Stimulated activated CD8-positive, alpha-beta memory T cell treated with anti-CD3 and anti-CD28 coated beads, Interleukin-4, amount 100 ng/mL, for 4 hours (primary cell): ENCODE measurements at places on chromosomes 3 and 15.

- DNase-seq, result no peak
These were observed 1.1 kb upstream of the IMPDH2 start for GRCh38 chr3:49030321-49030720.

DNA sequence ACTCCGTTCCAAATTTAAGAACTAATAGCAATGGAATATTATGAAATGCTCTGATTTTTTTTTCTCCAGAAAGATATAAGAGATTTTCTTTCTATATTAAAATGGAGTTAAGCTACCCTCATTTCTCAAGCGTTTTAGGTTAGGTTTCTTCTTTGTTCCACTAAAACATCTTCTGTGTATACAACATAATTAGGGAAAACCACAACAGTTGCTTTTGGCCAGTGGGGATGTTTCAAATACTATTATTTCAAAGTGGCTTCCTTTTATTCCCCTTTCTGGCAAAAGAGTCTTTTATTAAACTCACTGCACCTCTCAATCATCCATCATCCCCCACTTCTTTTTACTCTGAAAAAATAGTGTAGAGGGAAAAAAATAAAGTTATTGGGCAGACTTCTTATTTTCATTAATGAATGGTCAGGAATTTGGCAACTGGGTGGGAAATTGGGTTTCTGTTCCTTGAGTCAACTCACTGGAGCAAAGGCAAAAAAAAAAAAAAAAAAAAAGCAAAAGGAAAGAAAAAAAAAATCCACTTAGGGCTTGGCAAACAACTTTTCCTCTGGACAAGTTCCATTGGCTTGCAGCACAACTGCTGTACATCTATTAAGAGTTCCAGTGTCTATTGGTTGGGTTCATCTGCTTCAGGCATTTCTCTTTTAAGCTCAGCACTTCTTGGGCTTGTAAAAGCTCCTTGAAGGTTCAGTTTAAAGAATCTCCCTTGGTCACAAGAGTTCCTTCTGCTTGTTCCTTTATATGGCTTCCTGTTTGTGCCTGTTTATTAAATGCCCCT is 963.4 kb downstream of the ROBO1 start:
- DNase-seq, result no peak

GRCh38 chr3:44555723-44556122 is 730 bp downstream of the ZKSCAN7 start:
- DNase-seq, result no peak

GRCh38 chr3:38117748-38118420 is 19.0 kb downstream of the ACAA1 start:
- DNase-seq, result peak; percentile 57

DNA sequence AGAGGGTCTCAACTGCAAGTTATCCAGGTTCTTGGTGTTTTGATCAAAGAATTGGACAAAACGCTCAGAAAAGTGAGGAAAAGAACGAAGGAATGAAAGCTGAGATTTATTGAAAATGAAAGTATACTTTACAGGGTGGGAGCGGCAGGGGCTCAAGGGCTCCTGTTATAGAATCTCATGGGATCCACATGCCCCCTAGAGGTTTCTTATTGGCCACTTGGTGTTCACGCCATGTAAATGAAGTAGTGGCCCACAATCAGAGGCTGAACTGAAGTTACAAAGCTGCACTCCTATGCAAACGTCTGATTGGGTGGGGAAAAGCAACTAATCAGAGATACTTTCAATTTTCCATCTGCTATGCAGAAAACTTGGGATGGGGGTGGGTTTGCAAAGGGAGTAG is 216.7 kb downstream of the PTPRG start:
- DNase-seq, result no peak

- DNase-seq, result no peak
These were observed 93.7 kb downstream of the MESD start for GRCh38 chr15:80895965-80896364.

DNA sequence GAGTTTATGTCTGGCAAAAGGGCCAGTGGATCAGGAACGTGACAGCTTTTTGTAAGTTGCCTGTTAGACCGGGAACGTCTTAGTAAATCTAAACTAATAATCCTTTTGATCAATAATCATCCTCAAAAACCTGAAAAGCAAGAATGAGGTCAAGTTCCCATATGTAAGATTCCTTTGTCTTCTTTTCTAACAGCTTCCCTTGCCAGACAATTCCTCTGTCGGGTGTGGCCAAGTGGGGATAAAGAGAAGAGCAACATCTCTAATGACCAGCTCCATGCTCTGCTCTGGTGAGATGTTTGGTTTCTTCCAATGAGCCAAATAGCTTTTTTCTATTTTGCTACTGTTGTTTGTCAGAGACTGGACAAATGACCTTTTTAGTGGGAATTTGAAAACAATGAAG is 19.8 kb downstream of the FANCD2OS start:
- DNase-seq, result no peak

DNA sequence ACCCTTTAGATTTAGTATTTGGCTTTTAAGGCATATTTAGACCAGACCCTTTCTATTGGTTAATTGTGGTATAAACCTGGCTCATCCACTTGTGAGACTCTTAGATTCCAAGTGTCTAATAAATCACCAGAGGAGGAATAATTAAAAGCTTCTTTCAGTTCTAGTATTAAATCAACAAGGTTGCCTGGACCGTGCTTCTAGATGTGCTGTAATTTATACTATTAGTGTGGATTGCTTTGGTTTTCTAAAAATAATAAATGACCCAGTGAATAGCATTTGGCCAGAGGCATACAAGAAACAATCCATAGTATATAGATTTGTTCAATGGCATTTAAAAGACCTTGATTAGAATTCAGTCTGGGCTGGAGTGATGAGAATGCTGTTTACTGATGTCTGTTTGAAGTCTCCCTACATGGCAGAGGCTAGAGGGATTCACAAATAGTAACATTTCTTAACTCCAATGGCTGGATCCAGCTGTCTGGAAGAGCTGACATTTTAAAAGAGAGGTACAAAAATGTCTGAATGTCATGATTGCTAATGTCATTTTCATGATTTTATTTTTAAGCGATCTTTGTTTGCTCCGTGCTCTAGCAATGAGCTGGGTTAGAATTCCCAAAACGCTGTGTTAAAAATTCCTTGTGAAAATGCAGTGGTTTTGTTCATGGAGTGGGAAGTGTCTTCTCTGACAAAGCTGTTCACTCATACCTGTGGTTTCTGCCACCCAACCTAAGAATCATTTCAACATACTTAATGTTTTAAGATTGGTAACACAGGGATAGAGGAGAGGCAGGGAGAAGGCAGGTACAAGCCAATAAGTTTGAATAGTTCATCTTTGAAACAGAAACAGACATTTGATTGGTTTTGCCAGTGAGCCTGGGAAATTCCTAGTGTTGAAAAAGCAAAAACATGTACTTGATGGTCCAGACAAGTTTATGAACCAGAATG is 89.9 kb downstream of the RBMS3 start:
- DNase-seq, result no peak

DNA sequence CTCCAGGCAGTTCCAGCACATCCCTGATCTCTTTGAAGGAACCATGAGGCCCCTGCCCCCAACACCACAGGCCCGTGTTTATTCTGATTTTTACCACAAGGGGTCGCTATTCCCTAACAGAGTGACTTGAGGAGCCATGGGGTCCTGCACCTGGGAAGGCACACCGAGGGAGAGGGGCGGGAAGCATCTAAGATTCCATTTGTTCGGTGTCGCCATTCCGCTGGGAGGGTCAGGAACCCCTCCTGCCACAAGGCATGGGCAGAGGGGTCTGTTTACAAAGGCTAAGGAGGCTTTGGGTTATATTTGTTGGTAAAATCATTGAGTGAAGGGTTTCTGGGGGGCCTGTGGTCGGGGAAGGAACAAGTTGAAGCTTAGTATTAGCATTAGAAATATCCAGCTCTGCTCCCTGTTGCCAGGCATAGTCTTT is 77.1 kb downstream of the WDR76 start:
- no peak for DNase-seq

- no peak for DNase-seq
These were observed 41.7 kb upstream of the GP5 start for GRCh38 chr3:194440756-194441155.

DNA sequence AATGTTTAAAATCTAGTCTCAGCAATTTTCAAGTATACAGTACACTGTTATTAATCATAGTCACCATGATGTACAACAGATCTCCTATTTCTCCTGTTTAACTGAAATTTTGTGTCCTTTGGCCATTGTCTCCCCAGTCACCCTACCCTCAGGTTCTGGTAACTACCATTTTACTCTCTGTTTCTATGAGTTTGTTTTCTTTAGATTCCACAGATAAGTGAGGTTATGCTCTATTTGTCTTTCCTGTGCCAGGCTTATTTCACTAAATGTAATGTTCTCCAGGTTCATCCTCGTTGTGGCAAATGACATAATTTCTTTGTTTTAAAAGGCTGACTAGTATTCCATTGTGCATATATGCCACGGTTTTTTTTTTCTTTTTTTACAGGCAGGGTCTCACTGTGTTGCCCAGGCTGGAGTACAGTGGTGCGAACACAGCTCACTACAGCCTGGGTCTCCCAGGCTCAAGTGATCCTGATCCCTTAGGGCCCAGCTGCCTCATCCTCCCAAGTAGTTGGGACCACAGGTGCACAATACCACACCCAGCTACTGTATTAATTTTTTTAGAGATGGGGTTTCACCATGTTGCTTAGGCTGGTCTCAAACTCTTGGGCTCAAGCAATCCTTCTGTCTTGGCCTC is 50.0 kb downstream of the RAB7A start:
- no peak for DNase-seq

DNA sequence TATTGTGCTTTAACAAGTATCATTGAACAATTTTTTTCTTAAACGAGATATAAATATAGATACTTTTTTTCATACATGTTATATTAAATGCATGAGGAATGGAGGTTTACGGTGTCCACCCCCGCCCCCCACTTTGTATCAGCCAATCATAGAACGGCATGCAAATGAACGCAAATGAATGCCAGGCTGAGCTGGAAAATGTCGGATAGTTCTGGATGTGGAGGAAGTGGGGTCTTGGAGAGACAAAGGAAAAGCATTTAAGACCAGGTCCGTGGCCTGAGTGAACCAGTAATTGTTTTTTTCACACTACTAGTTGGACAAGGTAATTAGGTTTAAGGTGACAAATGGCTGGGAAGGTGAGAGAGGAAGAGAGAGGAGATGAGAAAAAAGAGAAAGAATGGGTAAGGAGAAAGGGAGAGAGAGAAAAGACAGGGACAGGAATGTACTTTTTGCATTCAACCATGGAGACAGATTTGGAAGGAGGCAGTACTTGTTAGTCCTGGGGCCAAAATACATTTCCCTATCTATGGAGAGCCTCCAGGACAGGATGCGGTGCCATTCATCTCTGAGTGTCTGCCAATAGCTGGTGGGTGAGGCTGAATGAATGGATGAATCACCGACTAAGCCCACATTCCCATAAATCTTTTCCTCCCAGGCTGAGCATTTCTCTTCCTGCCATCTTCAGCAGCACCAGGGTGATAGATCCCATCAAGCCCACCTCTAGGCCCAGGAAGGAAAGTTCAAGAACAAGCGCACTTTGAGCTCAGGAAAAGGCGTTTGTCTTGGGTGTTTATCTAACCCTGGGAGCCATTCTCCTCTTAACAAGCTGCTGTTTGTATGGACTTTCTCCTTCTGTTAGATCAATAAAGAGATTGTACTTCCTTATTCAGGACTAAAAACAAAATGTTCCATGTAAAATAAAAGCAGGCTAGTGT is 1.4 kb upstream of the RAD18 start:
- no peak for DNase-seq

DNA sequence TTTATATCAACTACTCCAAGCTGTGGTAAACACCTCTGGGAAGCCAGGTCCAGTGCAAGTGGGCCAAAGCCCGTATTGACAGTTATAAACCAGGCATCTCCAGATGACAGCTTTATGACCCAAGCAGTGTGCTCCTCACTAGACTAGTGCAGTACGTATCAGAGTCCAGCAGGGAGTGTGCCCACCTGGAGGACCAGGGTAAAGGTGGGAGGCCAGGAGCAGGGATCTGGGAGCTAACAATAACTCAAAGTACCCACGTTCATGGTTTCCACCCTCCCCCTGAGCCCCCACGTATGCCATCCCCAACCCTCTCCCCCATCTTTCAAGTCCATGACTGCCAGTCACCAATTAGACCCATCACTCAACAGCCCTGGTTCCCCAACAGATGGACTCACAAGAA is 27.0 kb upstream of the ALDH1A3 start:
- DNase-seq, result no peak

DNA sequence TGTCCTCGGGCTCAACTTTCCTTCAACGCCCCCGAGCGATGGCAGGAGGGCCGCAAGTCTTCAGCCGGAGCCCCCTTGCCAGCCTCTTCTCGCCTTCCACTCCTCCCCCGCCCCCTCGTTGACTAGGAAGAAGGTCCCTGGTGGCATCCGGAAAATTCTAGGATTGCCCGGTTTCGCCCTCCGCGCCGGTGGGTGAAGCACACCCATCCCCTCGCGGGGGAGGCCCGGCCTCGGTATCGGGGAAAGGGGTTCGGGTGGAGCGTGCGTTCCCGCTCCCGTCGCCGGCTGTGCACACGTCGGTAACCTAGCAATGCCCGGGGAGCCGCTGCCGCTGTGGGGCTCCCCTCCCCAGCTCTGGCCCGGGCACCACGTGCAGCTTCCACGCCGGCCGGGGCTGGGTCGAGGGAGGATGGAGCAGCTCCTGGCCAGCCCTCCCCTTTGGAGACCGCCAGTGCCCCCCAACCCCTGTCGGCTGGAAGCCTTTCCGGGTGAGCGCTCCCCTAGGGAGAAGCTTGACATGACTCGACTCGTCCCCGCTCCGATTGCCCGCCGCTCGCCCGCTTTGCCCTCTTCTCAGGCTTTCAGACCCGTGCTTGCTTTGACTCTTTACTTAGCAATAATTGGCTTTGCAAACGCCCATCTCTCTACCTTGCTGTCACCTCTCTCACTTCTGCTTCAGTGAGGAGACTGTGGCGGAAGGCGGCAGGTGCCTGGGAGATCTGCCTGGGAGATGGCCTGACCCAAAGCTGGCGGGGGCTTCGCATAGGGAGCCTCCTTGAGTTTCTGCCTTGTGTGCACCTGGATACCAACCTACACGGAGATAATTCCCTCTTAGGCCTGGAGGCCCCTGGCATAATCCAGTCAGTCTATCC is 1.3 kb downstream of the CACNA1D start:
- no peak for DNase-seq

GRCh38 chr15:75606711-75607699 is 18.5 kb downstream of the SNUPN start:
- no peak for DNase-seq

DNA sequence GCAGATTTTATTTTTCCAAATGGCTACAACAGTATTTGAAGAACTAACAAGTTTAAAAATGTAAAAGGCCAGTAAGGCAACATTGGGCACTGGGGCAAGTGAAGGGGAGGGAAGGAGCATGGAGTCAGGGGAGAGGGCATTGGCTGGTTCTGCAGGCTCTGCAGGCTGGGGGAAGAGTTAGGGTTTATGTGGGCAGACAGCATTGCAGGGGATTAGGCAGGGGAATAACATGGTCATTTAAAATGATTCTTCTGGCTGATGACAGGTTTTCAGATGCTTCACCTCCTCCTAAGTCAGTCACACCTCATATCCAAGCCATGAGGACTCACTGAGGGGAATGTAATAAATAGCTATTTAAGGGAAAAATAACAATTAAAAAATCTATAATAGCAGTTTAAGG is 52.6 kb downstream of the BTD start:
- no peak for DNase-seq

DNA sequence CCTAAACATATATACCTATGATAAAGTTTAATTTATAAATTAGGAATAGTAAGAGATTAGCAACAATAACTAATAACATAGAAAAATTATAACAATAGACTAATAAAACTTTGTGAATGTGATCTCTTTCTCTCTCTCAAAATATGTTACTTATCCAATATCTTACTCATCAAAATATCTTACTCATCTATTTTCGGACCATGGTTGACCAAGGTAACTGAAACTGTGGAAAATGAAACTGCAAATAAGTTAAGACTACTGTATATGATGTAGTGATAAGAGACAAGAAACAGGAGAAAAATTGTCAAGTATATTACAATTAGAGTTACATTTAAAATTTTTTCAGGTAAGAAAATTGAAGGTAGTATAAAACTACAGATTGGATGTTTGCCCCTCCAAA is 19.2 kb downstream of the MAP3K13 start:
- no peak for DNase-seq
